ENCODE measurements at places on chromosomes 2 and 18.

DNA sequence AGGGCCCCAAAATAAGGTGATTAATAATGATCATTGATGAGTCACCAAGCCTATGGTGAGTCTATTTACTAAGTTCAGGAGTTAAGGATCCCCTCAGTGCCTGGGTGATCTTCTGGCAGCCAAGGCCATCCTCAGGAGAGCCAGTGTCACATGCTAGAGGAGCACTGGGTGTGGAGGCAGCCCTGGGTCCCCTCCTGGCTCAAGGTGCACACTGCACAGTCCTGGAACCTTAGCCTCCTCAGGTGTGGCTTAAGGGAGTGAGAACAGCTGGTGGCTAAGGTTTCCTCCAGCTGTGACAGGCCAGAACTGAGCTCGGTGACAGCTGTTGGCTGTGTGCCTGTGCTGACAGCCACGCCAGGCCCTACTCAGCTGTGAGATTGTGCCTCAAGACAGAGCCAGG, 52.1 kb upstream of the ACAA2 start:
- no peak for DNase-seq

DNA sequence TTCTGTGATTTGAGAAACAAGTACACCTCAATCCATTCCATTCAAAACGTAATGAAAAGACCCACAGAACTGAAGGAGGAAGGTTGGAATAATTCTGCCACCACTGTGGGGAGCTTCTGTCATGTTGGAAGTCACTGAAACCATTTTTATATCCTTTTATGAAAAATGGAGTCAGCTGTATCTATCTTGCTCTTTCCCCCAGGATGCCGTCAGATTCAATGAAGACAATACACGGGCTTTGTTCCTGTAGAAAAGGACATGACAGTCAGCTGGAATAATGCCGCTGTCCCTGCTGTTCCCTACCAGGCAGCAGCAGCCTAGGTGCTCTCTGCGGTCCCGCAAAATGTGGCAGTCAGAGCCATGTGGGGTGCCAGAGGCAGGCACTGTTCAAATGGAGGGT, 52.5 kb upstream of the APCDD1 start:
- no peak for DNase-seq

DNA sequence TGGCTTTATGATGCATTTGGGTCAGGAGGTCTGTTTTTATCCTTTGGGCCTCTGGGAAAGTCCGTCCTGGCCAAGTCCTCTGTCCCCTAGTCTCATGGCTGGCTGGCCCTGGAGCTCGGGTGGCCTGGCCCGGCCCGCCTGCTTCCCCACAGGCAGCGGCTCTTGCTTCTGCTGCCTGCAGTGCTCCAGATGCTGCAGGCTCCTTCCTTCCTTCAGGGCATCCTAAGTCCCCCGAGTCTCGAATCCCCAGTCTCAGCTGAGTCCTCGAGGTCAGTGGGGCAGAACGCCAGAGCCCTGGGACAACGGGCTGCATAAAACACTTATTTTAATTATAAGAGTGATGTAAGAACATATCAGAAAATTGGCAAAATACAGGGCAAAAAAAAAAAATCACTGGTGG, 71.2 kb downstream of the HPCAL1 start:
- no peak for DNase-seq

DNA sequence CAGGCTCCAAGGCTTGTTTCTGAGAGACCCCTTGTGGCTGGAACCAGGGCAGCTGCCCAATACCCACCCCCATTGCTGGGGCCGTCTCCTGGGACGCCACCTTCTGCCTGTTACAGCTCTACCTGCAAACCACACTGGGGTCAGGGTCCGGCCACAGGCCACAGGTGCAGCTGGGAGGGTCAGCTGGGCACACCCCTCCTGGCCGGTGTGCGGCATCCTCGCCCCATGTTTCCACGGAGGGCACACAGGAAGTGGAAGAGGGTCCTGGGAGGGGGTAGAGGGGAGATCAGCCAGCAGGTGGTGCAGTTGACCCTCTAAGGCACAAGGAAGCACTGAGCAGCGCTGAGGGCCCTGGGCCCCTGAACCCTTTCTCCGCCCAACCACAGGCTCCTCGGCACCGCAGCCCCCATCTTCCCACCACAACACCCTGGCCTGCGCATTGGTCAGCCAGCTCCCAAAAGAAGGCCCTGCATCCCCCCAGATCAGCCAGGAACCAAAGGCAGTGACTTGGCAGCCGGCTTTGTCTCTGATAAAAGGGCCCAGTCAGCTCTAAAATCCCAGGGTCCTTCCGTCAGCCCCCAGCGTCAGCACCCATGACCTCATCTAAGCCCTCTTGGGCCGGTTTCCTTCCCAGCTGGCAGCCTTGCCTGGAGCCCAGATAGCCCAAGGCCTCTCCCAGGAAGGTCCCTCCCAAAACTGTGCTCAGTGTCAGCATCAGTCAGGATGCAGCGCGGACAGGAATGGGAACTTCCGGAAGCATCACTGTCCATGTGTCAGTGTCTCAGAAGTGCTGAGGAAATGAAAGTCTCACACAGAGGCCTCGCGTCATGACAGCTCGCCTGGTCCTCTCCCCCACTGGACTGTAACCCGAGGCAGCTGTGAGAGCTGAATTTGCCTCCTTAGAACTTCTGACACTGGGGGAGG, 1.7 kb downstream of the ERFE start:
- no peak for DNase-seq

DNA sequence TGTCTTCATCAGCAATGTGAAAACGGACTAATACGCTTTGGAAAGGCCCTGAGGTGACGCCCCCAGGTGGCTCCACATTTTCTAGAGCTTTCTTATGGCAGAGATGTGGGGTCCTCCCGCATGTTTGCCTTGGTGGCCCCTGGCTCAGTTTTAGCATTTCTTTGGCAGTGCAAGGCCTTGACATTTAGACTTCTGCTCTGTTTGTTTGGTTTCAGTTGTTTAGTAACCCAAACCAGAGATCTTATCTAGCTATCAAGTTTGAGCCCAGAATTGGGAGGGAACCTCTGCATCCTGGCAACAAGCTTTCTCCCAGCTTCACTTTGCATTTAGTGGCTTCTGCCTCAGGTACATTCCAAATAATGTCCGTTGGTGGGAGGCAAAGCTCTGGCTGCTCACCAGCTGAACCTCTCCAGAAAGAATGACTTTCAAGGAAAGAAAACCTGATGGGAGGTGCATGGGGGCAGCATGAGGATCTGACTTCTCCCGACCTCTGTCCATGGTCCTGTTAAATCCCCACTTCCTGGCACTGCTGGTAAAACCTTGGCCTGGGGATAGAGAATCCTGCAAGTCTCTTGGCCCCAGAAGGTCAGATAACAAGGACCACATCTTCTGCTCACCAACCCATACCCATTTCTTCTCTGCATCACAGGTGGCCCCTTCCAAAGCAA, 12.0 kb upstream of the MBP start:
- DNase-seq, result no peak

DNA sequence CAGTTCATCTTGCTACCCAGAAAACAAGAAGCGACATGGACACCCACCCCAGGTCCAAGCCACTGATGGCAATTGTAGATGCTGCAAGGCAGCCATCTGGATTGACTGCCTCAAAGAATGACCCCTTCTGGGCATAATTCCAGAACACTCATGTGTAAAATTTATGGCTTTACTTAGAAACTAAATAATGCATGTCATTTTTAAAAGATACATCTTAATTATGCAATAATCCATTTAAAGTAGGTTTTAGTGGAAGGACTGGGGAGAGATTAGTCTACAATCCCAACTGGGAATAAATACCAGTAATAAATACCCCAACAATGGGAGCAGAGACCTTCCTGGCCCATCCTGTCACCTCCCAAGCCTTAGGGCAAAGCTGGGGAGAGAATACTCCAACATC, 247.7 kb downstream of the SS18 start:
- DNase-seq, result no peak

- DNase-seq, result no peak
These were observed 32.3 kb downstream of the TGFBRAP1 start for GRCh38 chr2:105297216-105297615.

GRCh38 chr2:168494190-168494711, 38.2 kb downstream of the CERS6 start:
- DNase-seq, result no peak

GRCh38 chr2:196453613-196454047, 185.9 kb upstream of the CCDC150 start:
- DNase-seq, result no peak

GRCh38 chr18:48137374-48138081, 207.1 kb upstream of the SMAD2 start:
- DNase-seq, result no peak

DNA sequence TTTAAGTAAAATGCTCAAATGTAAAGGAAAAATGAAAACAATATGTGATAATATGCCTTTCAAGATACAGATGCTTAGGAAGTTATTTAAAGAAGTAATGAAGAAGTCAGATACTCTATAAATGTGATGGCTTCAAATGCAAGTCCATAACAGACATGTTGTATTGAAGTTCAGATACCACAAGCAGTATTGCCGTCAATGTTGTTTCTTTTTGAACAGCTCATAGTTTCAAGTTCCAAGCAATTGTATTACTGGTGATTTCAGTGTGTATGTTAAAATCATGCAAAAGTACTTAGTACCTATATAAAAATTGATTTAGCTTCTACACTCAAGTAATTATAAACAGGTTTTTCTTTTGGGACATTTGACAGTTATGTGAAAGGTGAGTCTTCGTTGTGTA, 24.9 kb downstream of the KCMF1 start:
- no peak for DNase-seq

GRCh38 chr2:181910028-181910831, 18.7 kb downstream of the ITPRID2 start:
- DNase-seq, result no peak

DNA sequence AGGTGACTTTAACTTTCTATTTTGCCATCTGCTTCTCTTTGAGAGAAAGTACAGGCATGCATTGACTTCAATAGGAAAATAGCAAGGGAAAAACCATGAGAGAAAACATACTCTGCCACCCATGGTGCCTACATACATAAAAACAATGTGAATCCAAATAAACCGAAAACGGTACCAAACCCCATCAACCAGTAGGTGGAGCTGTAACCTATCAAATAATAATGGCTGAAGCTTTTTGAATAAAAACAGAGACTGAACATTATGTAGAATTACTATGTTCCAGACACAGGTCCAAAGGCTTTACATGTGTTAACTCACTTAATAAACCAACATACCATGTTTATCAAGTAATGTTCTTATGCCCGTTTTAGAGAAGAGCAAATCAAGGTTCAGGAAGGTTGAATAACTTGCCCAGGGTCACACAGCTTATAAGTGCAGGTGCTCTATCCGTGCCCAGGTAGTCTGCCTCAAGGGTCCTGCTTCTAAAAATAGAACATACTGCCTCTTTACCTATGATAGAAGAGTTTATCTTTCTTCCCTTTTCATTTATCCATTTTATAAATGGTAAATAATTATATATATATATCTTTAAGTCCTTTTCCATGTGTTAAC, 293.9 kb upstream of the SYT4 start:
- no peak for DNase-seq

GRCh38 chr2:134919341-134920210, 954 bp downstream of the CCNT2 start:
- DNase-seq, result peak; percentile 61

DNA sequence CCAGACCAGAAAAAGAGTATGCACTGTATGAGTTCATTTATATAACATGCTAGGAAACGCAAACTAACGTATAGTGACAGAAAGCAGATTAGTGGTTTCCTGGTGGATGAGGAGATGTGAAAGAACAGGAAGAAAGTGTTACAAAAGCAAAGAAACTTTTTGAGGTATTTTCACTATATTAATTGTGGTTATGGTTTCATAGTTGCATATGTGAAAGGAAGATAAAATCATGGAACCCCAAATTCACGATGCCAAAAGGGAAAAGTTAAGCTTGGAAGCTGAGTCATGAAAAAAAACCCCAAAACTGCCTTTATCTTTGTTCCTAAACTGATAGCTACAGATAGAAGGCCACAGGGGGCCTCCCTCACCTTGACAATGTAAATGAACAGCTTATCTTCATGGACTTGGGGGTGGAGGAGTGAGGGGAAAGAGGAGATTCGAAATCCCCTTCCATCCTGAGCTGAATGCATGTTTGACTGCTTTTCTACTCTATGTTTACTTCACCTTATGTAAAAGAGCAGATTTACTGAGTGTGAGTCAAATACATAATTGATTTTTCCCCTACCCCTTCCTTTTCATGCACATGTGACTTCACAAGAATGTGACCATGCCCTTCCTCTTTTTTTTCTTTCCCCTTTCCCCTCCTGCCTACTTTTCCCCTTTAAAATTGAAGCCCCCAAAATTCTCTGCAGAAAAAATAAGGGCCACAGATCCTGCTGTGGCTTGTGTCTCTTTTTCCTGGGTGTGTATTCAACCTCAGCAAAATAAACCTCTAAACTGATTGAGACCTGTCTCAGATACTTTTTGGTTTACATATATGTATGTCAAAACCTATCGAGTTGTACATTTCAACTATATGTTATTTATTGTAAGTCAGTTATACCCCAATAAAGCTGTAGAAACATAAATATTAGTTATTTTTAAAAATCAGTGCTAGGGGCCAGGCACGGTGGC, 100.1 kb upstream of the TLK1 start:
- DNase-seq, result peak; percentile 31

Data from activated CD4-positive, CD25-positive, alpha-beta regulatory T cell treated with anti-CD3 and anti-CD28 coated beads, Interleukin-2, amount 50 U/mL, for 72 hours (primary cell).